ENCODE measurements at places on chromosomes 13 and 19.

DNA sequence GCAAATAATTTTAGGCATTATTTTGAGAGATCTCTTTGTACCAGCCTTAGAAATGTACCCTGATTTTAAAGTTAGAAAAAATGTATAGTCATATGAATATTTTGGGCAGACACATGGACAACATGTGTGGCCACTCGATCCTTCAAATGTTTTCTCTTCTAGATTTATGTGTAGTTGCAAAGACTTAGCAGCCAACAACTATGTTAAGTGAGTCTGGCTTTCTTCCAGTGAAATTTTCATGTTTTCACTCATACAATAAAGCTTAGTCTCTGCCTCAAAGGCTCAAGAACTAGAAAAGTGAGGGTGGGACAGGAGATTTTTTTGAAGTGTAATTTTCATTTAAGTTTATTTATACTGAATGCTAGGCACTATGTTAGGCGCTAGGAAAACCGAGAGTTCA lies 207.7 kb upstream of the DACH1 start:
- no peak for DNase-seq

- no peak for DNase-seq
Measured at GRCh38 chr13:41562083-41562482, 104.7 kb downstream of the RGCC start.

DNA sequence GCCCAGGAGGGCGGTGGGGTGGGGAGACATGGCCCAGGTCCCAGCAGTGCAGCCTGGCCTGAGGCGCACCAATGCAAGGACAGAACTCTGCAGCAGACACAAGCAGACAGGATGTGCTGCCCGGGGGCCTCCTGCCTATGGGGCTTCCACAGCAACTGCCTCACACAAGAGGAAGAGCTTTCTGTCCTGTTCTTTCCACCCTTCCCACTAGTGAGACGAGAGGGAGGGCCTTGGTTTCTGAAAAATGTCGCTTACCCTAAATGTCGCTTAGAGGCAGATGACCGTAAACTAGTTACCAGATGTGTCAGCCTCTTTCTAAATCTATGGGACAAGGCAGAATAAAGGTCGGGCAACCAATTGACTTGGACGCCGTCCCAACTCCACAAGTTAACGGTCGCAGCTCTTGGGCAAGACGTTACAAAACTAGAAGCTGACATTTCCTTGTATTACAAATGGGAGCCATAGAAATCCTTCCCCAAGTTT lies at the start of gene LAIR1:
LAIR1 (minus strand) TSS at position 157 of the 483 bp plus-strand sequence; CDS start at position 30, 127 bp downstream.
- DNase-seq: peak; percentile 96

DNA sequence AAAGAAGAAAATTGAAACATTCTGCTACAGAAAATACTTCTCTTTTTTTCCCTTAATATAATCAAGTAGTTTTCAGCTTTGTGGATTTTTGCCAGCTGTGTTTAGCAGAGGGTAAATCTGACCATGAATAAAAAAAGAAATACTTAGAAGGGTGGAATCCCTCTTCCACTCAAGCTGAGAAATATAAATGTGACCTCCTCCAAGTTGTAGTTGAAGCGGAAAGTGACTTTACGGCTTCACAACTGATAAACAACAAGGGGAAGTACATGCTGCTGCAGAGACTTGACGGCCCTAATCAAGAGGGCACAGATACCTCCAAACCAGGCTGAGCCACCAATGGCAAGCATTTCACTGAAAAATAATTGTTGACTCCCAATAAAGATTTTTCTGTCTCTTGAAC lies 785.0 kb downstream of the SLITRK5 start:
- DNase-seq: peak; percentile 0

DNA sequence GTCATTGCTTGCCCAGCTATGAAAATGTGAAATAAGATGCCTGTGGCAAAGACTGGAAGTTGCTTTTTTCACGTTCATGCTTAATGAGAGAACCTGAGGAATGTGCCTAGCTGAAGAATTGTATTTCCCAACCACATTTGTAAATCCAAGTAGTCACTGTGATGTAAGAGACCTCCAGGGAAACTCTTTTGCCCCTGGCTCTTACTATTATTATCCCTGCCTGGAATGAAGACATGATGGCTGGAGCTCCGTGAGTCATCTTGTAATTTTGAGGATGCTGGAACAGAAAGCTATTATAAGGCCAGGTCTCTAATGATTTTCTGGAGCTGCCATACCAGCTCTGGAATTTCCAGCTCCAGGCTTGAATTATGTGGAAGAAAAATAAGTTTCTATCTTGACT lies 894.3 kb downstream of the DIAPH3 start:
- no peak for DNase-seq

DNA sequence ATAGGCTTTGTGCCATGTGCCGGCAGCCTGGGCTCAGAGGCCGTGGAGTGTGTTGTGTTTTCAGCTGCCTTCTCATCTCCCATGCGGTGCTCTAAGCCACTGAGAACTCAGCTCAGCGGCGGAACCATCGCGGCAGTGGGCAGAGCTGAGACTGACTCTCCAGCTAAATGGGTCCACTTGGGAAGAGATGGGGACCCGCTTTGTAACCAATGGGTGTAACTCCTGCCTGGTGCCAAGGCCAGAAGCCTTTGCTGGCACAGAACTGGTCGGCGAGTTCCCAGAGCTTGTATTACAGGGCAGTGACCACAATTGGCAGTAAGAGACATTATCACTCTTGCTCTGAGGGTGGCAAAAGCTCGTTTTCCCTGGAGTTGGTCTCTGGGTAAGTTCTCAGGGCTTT lies 183.0 kb downstream of the STK24 start:
- DNase-seq: no peak

DNA sequence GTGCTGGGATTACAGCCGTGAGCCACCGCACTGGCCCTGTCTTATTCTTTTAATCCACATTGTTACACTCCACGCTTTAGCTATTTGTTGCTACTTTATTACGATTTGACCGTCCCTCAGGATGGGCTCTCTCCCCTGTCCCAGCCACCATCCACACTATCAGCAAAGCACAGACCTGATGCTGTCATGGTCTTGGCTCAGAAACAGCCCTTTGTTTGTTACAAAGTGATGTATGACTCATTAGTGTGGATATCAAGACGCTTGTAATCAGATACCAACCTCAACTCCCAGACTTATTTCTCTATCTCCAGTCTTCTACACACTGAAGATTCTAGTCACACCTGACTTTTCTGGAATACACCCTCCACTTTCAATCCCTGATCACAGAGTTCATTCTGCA lies 84.6 kb upstream of the FREM2 start:
- DNase-seq: no peak

GRCh38 chr13:37868691-37869505 lies 674 bp downstream of the TRPC4 start:
- no peak for DNase-seq

GRCh38 chr19:56639217-56639616 lies 3.7 kb upstream of the SMIM17 start:
- DNase-seq: no peak

DNA sequence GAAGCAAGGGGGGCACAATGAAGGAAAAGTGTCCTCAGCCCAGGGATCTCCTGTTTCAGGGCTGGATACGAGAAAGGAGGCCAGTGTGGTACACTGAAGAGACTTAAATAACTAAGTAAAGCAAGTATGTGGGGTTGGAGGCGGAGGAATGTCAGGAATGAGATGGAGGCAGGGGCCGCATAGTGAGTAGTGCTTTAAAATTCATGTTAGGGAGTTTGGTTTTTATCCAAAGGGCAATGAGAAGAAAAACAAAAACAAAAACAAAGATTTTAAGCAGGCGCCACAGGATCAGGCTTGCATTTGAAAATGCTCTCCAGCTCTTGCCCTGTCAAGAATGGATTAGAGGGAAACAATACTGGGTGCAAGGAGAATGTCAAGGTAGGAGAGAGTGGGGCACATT lies 273.4 kb downstream of the DCLK1 start:
- no peak for DNase-seq

GRCh38 chr19:34808566-34808965 lies 35.6 kb upstream of the ZNF599 start:
- DNase-seq: no peak

DNA sequence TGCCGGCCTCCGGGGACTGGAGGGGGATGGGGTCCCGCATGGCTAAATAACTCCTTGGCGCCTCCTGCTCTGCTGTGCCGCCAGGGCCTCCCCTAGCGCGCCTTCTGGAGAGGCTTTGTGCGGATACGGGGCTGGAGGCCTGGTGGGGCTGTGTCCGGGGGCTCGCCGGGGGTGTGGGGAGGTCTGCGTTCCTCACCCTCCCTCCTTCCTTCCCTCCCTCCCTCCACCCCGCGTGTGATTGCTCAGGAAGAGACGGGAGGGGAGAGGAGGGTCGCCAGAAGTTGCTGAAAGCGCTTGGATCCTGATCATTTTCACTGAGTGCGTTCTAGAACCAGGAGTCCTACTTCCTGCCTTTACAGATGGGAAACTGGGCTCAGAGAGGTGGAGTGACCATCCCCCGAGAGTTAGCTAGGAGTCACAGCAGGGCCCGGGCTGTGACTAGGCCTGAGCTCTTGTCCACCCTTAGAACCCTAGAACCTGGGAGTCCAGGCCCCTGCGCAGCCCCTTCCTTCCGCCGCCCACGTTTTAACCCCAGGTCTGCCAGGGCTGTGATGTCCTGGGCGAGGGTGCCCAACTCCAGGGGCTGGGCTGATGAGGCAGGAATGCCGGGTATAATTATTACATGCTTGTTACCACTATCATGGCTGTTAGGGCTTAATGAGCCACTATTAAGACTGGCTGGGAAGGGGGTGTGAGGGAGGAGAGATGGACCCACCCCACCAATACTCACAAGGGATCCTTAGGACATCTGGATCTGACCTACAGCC lies 782 bp upstream of the JUND start:
- peak; percentile 54 for DNase-seq

DNA sequence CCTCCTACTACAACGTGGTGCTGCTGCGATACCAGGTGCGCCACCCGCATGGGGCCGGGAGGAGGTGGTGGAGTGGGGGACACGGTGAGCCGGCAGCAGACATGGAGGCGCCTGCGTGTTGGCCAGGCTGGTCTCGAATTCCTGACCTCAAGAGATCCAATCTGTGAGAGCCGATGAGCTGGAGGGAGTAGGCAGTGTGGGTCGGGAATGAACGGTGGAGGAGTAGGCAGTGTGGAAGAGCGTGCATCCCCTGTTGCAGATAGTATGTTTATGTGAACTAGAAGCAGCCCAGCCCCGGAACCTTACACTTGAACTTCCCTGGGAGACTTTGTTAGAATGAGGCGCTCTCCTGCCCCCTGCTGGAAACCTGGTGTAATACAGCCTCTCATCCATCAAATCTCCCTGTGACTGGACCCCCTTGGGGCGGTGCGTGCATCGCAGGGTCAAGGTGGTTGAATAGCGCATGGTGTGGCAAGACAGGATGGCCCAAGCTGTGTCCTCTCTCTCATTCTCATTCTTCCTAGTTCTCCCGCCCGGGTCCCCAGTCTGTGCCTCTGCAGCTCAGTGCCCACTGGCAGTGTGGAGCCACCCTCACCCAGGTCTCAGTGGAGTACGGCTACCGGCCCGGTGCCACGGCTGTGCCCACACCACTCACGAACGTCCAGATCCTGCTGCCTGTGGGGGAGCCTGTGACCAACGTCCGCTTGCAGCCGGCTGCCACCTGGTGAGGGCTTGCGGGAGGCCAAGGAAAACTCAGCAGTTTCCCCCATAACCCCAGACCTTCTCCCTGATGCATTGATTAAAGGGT lies 10.5 kb upstream of the B3GNT3 start:
- peak; percentile 68 for DNase-seq

DNA sequence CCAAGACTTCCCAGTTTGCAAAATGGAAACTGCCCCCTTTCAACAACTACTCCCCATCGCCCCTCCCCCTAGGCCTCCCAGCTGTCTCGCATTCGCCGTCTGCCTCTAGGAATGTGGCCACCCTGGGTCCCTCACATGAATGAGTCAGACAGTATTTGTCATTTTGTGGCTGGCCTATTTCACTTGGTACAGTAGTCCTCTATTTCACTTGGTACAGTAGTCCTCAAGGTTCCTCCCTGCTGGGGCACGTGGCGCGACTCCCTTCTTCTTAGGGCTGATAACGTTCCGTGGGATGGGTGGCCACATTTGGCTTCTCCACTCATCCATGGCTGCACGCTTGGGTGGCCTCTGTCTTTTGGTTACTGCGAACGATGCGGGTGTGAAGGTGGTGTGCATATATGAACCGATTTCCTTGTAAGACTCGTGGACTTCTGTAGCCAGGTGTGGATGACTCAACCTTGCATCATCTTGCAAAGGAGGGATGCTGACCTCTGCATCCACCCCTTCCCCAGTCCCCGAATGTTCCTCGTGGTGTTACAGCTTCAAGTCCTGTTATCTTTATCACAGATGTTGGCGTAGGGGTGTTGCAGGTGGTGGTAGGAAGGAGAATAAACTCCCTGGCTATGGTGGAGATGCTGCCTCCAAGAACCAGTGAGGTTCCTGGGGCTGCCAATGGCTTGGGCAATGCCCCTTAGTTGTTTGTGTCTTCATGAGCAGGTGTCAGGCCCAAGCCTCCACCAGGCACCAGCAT lies 112.1 kb upstream of the SOX1 start:
- DNase-seq: no peak

- peak; percentile 53 for DNase-seq
Measured at GRCh38 chr19:18483119-18483890, 38.6 kb downstream of the ELL start.

GRCh38 chr19:12969292-12969988 lies at the start of gene DAND5:
Gene DAND5 (plus strand): TSS chr19:12969576. CDS start chr19:12969661, 85 bp downstream.
- no peak for DNase-seq

GRCh38 chr19:821825-822503 lies at the start of gene PLPPR3:
Gene PLPPR3 (minus strand): TSS chr19:821955. CDS start chr19:821559, 396 bp downstream.
- DNase-seq: no peak

DNA sequence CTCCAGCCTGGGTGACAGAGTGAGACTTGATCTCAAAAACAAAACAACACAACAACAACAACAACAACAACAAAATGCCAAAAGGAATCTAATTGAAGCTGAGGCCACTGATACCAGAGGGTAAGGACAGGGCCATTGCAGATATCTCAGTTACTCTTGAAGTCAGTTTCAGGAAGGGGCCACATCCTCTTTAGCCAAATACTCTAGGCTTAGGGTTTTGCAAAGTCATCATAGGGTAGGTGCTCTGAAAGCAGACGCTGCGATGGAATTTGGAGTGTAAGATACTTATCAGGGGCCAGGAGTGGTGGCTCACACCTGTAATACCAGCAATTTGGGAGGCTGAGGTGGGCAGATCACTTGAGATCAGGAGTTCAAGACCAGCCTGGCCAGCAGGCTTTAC lies 46.6 kb upstream of the UBAC2 start:
- DNase-seq: peak; percentile 13

GRCh38 chr13:47256618-47257017 lies 359.8 kb upstream of the HTR2A start:
- DNase-seq: no peak

GRCh38 chr19:38735257-38735686 lies 9.0 kb downstream of the CAPN12 start:
- no peak for DNase-seq

- DNase-seq: no peak
Measured at GRCh38 chr19:41405776-41406175, 8.2 kb downstream of the BCKDHA start.

DNA sequence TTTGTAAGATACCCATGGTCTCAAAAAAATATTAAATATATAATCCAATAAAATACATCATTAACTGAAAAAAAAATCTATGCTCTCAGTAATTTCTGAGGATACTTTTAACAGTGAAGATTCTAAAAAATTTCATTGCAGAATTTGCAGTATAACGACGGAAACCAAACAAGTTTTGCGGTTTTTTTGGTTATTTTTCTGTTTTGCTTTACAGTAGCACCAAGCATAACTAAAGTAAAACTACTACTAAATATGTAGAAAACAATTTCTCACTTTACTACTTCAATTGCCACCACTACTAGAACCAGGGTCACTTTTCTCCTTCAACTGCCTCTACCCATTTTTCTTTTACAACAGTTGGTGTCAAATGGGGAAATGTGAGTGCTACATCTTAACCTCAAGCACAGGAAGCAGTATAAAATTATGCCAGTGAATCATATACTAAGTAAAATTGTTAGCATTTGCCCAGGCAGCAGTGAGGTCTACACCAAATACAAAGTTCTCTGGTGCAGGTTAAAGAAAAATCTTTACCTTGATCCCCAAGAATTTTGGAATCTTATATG lies 24.1 kb downstream of the MICU2 start:
- no peak for DNase-seq
